ENCODE measurements at places on chromosomes 2 and 18.

DNA sequence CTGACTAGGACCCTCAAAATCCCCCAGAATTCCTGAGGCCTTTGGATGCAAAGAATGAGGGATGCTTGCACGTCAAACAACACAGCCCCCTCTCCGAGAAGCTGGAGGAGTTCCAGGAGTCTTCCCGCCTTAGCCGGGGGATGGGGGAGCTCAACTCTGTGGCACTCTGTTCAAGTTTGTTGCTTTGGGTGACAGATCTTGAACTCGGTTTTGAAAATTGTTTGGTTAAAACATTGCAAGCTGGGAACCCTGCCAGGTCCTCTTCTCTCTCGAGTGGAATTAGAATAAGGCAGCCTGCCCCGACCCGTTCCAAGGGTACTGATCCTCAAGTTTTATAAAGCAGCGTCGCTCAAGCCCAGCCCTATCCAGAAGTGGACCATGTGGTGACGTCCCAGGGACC is 244.1 kb downstream of the LOXHD1 start:
- DNase-seq, result no peak

- DNase-seq, result no peak
Observed at GRCh38 chr2:41441958-41442357, 605.9 kb upstream of the PKDCC start.

DNA sequence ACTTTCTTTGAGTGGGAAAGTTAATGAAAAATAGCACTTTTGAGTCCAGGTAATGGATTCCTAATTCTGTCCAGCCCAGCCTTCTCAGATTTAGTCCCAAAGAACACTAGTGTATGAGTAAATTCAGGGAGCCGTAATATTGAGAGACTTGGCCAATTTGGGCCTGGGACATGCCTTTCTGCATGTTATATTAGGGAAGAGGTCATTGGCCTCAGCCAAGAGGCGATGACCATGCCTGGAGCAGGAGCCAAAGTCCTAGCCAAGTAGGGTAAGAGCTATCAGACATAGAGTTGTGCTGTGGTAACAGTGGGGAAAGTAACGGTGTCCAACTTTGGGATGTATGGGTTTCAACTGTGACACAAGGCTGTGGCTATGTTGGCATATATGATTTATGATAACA is 336.5 kb upstream of the ZNF804A start:
- DNase-seq, result no peak

- DNase-seq, result no peak
Observed at GRCh38 chr2:62801110-62801509, 95.6 kb downstream of the EHBP1 start.

DNA sequence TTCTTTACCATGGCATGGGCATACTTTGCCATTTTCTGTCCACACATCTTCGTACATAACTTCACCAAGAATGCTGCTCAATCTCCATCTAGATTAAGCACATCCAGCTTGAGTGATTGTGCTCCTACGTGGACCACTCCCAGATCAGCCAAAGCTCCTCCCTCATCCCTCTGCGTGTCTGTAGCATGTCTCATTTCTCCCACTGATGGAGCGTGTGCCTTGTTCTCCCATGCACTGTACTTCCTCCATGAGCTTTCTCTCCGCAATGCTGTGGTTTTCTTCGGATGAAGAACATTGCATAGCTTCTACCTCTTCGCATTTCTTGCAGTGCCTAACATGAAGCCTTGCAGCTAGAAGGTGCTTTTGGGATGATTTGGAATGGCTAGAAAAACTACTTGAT is 13.5 kb downstream of the CCL20 start:
- DNase-seq, result no peak

DNA sequence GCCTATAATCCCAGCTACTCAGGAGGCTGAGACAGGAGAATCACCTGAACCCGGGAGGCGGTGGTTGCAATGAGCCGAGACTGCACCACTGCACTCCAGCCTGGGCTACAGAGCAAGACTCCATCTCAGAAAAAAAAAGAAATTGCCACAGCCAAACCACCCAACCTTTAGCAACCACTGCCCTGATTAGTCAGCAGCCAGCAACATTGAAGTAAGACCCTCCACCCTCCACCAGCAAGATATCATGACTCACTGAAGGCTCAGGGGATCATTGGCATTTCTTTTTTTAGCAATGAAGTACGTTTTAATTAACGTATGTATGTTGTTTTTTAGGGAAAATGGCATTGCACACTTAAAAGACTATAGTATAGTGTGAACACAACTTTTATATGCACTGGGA is 349.1 kb upstream of the ACVR2A start:
- no peak for DNase-seq

GRCh38 chr2:65549257-65549627 is 116.8 kb upstream of the SPRED2 start:
- DNase-seq, result no peak

Measured in stimulated activated CD8-positive, alpha-beta memory T cell treated with anti-CD3 and anti-CD28 coated beads, Interleukin-4, amount 100 ng/mL, for 1 hour (primary cell).